ENCODE measurements at places on chromosomes 5 and 9.

GRCh38 chr5:125530833-125531615 lies 784.6 kb upstream of the ZNF608 start:
- no peak for DNase-seq

DNA sequence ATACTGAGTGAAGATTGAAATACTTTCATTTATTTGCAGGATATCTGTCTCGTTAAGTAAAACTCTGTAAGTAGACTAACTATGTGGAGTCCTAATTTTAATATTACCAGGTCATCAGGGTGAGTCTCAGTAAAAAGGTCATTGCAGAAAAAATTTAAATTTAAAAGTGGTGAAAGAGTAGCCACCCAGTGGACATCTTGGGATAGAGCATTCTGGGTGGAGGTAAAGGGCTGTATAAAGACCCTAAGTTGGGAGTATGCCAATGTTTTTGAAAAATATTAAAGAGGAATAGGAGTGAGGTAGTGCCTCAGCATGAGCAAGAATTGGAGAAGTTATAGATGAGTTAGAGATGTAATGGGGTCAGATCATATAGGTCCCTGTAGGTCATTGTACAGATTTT lies 145.5 kb downstream of the HMHB1 start:
- no peak for DNase-seq

GRCh38 chr9:122477346-122477745 lies 380 bp downstream of the OR1J1 start:
- no peak for DNase-seq

DNA sequence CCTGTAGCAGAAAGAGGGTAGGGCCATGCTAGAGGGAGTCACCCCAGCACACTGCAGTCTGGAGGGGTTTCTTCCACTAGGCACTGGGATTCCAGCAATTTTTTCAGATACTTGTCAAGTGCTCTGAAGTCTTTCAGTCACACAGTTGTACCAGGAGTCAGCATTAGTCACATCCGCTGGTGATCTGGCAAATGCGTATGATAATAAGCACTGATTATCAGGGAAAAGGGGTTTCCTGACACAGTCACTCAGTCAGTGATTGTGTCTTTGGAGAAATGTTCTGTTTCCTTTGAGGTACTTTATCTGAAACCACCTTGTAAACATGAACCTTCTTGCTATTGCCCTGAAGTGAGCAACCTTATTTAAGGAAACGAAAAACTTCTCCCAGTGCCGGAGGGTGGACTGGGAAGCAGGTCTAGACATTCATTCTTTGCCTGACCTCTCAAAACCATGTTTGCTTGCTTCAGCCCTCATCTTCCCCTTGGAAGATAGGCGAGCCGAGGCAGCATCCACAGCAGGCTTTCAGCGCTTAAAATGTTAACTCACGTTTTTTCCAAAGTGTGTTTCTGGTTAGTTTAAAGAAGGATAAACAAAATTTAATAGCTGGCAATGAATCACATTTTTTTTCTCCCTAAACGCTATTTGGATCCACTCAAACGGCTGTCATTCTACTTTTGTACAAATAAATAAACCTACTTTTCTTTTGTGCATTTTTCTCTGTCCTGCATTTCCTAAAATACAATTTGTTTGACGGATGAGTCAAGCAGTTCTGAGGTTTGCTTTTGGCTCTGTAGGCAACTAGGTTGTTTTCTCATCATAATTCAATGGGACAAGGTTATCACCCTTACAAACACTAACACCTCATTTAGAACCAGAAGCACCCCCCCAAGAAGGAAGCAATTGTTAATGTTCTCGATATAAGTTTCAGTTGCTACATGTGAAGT lies 77.7 kb downstream of the FOXD1 start:
- no peak for DNase-seq

GRCh38 chr9:100427366-100428263 lies 672 bp downstream of the MSANTD3 start:
- DNase-seq = peak; percentile 63

All from Karpas-422 (cell line).